ENCODE measurements at places on chromosomes 5 and 9.

DNA sequence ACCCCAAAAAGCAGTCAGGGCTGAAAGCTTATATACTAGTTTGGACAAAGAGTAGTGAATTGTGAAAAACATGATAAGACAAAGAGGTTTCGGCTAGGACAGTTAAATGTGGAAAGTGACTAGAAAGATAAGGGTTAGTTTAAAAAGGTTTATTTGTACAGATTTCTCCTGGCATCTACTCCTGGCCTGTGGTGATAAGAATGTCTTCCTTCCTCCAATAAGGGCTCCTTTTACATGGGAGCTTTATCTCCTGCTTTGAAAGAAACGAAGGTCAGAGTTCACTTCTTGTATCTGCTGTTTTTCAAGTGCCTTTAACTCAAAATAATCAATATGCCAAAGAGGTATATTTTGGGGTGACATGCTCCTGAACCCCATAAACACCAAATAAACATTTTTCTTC, 776.1 kb upstream of the COX7C start:
- no peak for DNase-seq

- no peak for DNase-seq
Measured at GRCh38 chr9:38198140-38198539, 129.1 kb upstream of the SHB start.

DNA sequence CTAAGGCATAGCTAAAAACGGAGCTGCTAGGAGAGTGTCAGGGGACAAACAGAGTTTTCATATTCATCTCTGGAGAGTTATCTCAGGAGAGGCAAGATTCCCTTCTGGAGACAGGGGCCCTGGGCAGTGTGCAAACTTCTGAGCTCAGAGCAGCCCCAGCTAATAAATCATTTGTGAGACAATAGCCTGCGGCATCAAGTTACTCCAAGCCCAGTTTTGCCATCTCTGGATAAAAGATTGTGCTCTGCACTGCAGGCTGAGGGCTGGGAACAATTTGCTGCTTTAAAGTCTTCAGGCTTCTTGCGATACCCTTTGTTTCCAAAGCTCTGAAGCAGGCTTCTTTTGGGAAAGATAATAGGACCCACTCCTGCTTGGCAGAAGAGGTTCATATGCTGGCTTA, 164.3 kb upstream of the BRINP1 start:
- DNase-seq: no peak

DNA sequence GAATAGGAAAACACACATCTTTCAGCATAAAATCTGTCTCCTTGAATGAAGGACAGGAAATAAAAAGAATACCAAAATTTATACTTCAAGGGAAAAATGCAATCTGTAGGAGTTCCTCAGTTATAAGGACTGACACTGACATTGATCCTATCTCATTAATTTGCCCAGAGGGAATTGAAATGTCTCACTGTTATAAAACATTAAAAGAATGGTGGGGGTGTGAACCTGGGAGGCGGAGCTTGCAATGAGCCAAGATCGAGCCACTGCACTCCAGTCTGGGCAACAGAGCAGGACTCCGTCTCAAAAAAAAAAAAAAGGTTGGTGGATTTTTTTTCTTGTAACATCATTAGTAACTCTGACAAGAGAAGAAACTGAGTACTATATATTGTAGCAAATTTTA, 60.8 kb downstream of the TTLL11 start:
- DNase-seq: no peak

GRCh38 chr5:97915106-97915505, 732.1 kb upstream of the RIOK2 start:
- no peak for DNase-seq

DNA sequence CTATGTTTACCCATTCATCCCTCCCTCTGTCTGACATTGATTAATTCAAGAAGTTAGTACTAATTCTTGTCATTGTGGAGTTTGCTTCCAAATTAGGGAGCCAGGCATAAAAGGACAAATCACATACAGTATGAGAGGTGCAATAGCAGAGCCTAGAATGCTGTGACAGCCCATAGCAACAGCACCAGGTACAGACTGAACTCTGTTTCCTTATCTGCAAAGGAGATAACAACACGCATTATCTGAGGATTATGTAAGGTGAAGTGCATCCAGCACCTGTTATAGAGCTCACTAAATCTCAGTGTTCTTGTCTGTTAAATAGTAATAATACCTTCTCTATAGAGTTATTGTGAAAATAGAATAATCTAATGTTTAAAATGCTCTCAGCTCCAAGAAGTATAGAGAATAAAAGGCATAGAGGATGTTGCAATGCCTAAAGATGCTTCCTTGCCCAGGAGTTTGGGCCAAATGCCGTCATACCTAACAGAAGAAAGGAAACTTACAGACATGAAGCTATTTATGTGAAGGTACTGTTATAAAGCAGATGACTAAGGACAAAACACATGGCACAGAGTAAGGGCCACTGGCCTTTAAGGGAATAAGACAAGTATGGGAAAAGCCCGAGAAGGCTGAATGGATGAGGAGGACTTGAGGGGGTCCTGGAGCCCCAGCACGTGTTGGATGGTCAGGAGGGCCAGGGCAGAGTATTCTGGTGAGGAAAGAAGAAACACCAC, 214.5 kb downstream of the ATP10B start:
- DNase-seq: no peak

DNA sequence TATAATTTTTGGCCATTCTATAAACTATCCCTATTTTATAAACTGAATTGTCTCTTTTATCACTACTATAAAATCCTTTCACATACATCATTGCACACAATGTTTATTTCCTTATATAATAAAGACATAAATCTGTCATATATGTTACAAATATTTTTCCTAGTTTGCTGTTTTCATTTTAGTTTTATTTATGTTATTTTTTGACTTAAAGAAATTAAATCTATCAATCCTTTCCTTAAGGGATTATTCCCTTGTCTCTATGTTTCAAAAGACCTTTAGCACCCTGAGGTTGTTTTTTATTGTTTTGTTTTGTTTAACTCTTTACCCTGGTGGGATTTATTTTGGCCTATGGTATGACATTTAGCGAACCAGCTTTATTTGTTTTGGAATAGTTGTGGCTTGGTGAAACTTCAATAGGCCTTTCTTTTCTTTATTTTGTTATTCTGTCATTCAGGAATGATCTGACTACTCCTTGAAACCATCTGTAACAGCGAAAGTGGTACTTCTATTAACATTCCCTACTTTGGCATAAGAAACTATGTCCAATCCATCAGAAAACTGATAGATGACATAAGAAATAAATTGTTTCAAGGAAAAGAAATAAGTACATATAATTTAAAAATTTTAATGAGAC, 125.9 kb downstream of the CEP120 start:
- no peak for DNase-seq

- DNase-seq: no peak
Measured at GRCh38 chr9:30411571-30411970, 1972.9 kb upstream of the ACO1 start.

- no peak for DNase-seq
Measured at GRCh38 chr5:57174128-57174889, 450 bp downstream of the GPBP1 start.

DNA sequence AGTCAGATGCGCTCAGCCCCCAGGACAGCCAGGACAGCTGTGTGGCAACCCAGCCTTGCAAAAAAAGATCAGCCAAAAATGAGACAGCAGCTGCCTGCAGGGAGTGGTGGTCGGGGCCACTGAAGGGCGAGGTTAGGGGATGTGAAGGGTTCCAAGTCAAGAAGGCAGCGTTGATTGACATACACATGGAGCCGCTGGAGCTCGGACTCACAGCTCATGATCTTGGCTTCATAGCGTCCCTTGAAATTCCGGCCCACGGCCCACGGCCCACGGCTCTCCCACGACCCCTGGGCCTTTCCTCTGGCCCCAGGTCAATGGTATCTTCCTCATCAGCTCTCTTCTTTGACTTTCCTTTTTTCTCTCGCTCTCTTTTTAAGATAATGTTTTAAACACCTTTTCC, 390.0 kb upstream of the IRX4 start:
- DNase-seq: no peak

DNA sequence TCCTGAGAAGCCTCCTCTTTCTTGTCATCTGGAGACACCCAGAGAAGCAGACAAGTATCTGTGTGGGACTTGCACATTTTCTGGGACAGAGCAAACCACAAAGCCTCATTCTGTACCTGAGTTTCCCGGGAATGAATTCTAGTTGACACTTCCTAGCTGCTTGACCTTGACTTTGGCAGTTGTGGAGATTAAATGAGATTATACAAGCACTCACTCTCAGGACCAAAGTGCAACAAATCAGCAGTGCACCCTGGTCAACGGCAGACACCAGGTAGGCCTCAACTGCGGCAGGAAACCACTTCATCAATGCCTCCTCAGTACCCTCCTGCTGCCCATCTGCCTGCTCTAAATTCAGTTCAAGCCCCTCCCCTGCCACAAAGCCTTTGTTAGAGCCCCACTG, 114.7 kb upstream of the PANK3 start:
- no peak for DNase-seq

- no peak for DNase-seq
Measured at GRCh38 chr9:72048850-72049249, 11.6 kb downstream of the C9orf57 start.

- DNase-seq: no peak
Measured at GRCh38 chr5:100142607-100143006, 392.6 kb upstream of the FAM174A start.

GRCh38 chr9:85676790-85677189, 65.0 kb downstream of the AGTPBP1 start:
- no peak for DNase-seq

- DNase-seq: no peak
Measured at GRCh38 chr5:33462456-33462855, 21.7 kb downstream of the TARS1 start.

- no peak for DNase-seq
Measured at GRCh38 chr9:90697808-90698207, 55.2 kb upstream of the DIRAS2 start.

- no peak for DNase-seq
Measured at GRCh38 chr5:146060221-146060585, 45.2 kb downstream of the PLAC8L1 start.

DNA sequence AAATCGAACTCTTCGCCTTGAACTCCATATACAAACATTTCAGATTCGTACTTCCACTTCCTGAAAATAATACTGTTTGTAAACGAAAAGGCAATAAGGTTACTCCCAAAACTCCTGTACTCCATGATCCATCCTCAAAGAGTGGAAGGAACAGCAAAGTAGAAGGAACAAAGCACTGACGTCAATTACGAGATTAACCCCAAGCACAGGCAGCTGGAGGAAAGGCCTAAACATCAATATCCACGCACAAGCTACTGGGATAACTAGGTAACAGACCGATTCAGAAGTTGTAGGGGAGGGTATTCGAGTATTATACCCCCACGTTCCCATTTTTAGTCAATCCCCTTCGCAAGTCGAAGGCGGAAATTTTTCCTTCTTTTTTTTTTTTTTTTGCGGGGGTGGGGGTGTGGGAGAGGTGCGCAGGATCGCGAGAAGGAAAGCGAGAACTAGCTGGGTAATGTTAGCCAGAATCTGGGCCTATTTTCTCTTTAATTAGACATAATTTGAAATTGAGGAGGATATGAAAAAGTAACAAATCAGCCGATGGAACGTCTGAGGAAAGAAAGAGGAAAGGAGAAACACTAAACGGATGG, 909 bp downstream of the AFF4 start:
- peak; percentile 36 for DNase-seq

GRCh38 chr9:97831843-97832636, 21.0 kb upstream of the FOXE1 start:
- no peak for DNase-seq

- DNase-seq: no peak
Measured at GRCh38 chr5:20166456-20166855, 178.5 kb upstream of the CDH18 start.

DNA sequence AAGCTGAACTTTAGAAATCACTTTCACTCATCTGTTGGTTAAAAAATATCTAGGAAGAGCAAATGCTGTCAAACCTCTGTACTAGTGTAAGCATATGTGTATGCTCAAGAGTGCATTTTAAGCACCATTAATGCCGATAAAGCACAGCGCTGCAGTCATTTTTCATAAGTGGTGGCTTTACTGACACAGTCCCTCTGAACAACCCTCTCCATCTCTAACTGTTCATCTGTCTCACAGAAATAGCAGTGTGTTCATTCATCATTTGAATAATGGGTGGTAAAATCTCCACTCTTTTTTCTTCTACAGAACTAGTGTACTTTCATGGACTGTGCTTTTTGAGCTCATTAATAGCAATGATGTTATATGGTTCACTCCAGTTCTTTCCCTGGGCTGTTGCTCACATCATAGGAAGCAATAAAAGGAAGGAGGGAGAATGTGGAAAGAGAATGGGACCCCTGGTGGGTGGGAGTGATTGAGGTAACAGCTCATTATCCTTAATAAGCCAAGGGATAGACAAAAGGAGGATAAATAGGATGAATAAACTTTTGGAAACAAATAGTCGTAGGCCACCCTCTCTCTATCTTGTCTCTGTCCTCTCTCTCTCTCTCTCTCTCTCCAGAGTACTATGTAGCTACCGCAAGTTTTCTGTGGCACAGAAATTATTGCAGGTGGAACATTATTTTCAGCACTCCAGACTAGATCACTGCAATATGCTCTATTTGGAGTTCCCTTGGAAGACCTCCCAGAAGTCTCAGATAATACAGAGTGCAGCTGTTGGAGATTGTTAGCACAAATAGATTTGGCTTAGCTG, 117.9 kb upstream of the PRDM9 start:
- DNase-seq: no peak

DNA sequence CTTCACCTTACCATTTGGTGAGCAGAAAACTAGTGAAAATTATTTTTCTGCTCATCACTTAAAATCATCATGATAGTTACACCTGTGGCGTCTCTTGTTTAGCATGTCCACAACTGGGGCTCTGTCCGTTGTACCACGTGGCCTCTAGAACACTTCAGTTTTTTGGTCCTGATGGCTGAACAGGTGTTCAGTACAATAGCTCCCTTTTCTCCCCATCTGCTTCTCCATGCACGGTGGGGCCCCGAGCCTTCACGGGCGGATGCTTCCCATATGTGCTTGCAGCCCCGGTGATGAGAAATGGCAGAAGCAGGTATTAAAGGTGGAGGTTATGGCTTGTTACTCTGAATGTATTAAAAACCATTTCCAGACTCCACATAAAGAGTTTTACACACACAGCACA, 304.1 kb downstream of the CWC27 start:
- no peak for DNase-seq

DNA sequence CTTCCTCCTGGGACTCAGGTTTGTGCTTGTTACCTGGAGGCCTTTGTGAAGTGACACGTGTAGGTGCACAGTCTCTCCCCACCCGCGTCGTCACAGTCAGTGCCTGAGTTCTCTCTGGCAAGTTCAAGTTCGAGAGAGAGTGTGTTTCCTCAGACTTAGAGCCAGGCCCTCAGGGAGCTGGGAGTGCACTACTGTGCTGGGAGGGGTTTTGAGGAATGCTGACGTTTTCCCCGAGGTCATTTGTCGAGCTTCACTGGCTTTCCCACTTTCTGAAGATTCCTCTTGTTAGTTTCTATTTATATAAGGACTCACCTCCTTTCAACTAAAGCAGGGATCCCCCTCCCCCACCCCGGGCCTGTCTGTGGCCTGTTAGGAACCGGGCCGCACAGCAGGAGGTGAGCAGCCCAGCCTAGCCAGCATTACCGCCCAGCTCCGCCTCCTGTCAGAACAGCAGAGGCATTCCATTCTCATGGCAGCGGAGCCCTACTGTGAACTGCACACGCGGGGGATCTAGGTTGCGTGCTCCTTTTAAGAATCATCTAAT, 209.2 kb downstream of the DIRAS2 start:
- peak; percentile 26 for DNase-seq
